ENCODE measurements at places on chromosomes 12 and 14. TPM values are rescaled to one million over a fixed set of nuclear protein-coding genes. Genes with fewer than 3 reads are reported as not detected.

DNA sequence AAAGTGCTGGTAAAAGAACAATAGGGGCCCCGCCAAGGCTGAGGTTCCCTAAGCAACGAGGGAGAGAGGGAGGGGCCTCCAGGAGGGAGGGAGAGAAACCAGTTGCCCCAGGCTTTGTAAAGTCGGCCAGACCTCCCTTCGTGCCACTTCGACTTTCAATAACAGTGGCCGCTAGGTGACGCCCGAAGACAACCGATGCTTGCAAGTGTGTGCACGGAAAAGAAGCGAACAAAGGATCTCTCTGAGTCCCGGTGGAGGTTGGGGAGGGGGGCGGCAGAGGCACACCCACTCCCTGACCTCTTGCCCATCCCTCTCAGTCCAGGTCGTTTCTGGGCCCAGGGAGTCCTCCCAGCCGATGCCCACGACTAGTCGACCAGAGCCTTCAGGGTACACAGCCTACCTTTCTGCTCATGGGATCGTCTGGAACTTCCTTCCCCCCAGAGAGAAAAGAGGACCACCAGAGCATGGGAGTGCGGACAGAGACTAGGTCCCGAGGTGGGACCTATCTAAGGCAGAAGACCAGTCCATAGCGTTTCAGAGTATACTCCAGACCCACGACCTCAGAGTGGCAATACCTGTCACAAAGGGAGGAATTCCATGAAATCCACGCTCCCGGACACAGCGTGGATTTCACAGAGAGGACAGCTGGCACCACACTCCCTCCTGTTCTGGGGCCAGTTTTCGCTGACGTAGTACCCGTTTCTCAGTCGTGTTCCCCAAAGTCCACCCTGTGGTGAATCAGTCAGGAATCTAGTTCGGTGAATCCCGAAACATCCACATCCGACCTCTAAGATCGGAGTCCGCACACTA is 262.7 kb upstream of the ALG10B start:
- H3K4me1 ChIP-seq: no peaks in the 10 kb centered on the region
- no peak overlapping the region for H3K27ac ChIP-seq
- H3K36me3 ChIP-seq: no peaks in the 10 kb centered on the region
- H3K27me3 ChIP-seq: no peaks in the 10 kb centered on the region
- DNase-seq: no peak

DNA sequence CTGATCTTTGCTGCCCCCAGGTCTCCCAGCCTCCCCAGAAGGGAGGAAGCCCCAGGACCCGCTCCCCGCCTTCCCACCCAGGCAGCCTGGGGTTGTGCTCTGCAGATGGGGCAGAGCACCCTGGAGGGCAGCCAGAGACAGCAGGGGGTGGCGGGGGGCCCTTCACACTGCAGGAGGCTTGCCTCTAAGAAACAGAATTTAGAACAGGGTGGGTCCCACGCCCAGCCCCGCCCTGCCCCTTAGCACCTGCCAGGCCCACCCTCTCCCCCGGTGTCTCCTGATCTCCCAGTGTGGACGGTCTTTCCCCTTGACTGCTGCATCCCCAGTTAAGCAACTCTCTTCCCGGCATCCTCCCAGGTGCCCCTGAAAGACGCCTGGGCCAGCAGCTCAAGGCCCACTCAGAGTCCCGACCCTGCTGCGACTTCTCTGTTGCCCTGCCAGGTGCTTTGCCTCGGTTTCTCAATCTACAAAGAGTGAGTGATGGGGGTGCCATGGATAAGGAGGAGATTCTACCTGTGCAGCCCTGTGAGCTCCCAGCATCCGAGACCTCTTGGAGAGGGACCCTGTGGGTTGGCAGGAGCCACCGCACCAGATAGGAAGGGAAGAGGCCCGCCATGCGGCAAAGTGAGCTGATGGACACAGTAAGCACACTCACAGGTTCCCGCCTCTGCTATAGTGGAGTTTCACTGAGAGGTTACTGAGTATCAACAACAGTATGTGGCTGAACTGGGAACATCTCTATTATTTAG is 327.1 kb upstream of the FKBP4 start:
- no peak overlapping the region for H3K27ac ChIP-seq
- no peak for DNase-seq
- H3K4me3 ChIP-seq: no peak overlapping the region
- no peaks in the 10 kb centered on the region for H3K4me1 ChIP-seq
- no peaks in the 10 kb centered on the region for H3K36me3 ChIP-seq
- H3K27me3 ChIP-seq: peaks cover 5% of the 10 kb centered on the region

GRCh38 chr14:61145903-61146481 is 135.1 kb downstream of the TMEM30B start:
- H3K27ac ChIP-seq: no peak overlapping the region
- no peaks in the 10 kb centered on the region for H3K4me1 ChIP-seq
- H3K36me3 ChIP-seq: peaks cover 9% of the 10 kb centered on the region
- no peak overlapping the region for H3K4me3 ChIP-seq

GRCh38 chr12:112353393-112353792 is 28.8 kb downstream of the HECTD4 start:
- H3K4me1 ChIP-seq: peaks cover 5% of the 10 kb centered on the region
- no peaks in the 10 kb centered on the region for H3K36me3 ChIP-seq
- no peaks in the 10 kb centered on the region for H3K27me3 ChIP-seq

GRCh38 chr14:67940486-67941455 is 121.2 kb downstream of the RAD51B start:
- no peaks in the 10 kb centered on the region for H3K36me3 ChIP-seq
- no peak overlapping the region for H3K4me3 ChIP-seq
- peaks cover 5% of the 10 kb centered on the region for H3K27me3 ChIP-seq

DNA sequence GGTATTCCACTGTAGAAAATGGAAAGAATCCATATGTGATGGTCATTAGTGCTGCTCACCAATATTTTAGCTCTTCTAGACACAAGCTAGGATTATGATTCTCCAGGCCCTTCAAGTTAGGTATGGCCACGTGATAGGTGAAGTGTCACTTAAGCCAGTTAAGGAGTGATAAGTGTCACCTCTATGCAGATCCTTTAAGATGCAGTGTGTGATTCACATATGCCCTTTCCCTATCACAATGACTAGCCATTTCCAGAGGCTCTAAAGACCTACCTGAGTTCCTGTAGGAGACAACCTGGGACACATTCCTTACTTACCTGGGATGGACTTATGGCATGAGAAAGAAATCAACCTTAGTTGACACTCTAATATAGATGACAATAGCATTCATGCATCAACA is 343.2 kb downstream of the NELL2 start:
- no peaks in the 10 kb centered on the region for H3K27me3 ChIP-seq
- no peak overlapping the region for H3K27ac ChIP-seq
- DNase-seq: no peak
- H3K4me1 ChIP-seq: no peaks in the 10 kb centered on the region

- H3K36me3 ChIP-seq: no peaks in the 10 kb centered on the region
- no peaks in the 10 kb centered on the region for H3K4me1 ChIP-seq
- H3K4me3 ChIP-seq: no peak overlapping the region
- peaks cover 2% of the 10 kb centered on the region for H3K27me3 ChIP-seq
- H3K27ac ChIP-seq: no peak overlapping the region
Observed at GRCh38 chr14:59013672-59014298, 174.7 kb upstream of the DAAM1 start.

- DNase-seq: no peak
- H3K4me1 ChIP-seq: no peaks in the 10 kb centered on the region
- H3K4me3 ChIP-seq: no peak overlapping the region
- H3K27ac ChIP-seq: no peak overlapping the region
Observed at GRCh38 chr12:44500423-44500822, 375.7 kb downstream of the NELL2 start.

GRCh38 chr14:66359500-66359899 is 126.7 kb upstream of the CCDC196 start:
- H3K27me3 ChIP-seq: peaks cover 21% of the 10 kb centered on the region
- H3K4me1 ChIP-seq: no peaks in the 10 kb centered on the region
- no peak overlapping the region for H3K27ac ChIP-seq
- no peaks in the 10 kb centered on the region for H3K36me3 ChIP-seq
- H3K4me3 ChIP-seq: no peak overlapping the region
- no peak for DNase-seq

DNA sequence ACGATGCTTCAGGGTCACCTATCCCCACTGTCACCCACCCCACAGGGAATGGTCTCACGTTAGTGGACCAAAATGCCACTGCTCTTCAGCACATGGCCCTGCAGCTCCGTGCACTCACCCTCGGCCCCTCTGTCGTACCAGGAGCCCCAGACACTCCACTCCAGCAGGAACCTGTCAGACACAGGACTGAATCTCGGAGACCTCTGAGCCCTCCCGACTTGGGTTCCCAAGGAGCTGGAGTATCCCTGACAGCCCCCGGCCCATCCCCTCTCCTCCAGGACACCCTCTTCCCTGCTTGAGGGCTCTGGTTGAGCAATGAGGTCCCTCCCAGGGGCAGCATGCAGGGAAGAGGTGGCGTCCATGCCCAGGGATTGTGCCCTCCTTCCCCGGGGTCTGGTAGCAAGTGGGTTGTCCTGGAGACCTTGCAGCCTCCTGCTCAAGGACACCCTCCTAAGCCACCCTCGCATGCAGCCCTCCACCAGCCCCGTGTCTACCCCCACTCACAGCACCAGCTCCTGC is 20.4 kb upstream of the LRTM2 start:
- DNase-seq: no peak
- H3K27me3 ChIP-seq: no peaks in the 10 kb centered on the region
- no peak overlapping the region for H3K4me3 ChIP-seq
- no peak overlapping the region for H3K27ac ChIP-seq
- H3K36me3 ChIP-seq: no peaks in the 10 kb centered on the region

GRCh38 chr14:38731962-38732361 is 371.1 kb downstream of the SEC23A start:
- DNase-seq: no peak
- H3K4me1 ChIP-seq: no peaks in the 10 kb centered on the region
- H3K27me3 ChIP-seq: no peaks in the 10 kb centered on the region
- H3K36me3 ChIP-seq: no peaks in the 10 kb centered on the region
- H3K27ac ChIP-seq: no peak overlapping the region

DNA sequence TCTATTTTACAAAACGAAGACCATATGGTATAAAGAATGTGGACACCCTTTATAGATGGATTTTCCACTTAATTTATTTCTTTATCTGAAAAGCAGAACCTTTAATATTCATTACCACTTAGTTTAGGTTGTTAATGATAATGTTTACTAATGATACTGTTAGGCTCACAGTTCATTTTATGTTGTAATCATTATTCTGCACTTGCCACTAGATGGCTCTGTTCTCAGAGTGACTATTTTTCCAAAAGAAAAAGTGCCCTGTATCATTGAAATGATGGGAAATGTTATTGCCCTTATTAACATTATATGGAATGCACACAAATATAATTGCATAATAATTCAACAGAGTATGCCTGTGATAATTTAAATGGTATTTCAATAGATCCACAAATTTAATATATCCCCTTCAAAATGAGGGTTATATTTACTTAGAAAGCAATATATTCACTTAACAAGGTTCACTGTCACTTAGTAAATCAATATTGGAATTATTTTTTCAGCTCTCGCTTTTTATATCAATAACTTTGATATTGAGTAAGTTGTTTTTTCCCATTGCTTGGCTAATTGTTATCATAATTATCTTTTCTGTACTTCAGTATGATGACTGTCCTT is 95.7 kb downstream of the PDE3A start:
- H3K27ac ChIP-seq: no peak overlapping the region
- H3K4me1 ChIP-seq: no peaks in the 10 kb centered on the region
- H3K36me3 ChIP-seq: no peaks in the 10 kb centered on the region
- no peaks in the 10 kb centered on the region for H3K27me3 ChIP-seq

DNA sequence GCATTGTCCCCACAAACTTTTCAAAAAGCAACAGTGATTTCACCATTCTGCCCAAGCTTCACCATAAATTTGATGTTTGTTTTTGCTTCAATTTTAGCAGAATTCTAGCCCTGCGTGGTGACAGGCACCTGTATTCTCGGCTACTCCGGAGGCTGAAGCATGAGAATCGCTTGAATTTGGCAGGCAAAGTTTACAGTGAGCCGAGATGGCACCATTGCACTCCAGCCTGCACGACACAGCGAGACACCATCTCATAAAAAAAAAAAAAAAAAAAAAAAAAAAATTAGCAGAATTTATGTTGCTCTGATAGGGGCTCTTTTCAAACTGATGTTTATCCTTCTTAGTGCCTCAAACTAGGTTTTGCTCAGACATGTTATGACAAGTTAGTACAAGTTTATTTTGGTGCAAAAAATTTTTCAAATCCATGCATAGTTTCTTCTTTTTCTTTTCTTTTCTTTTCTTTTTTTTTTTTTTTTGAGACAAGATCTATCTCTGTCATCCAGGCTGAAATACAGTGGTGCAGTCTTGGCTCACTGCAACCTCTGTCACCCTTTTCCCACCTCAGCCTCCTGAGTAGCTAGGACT is 24.3 kb downstream of the RASSF3 start:
- no peak overlapping the region for H3K4me3 ChIP-seq
- H3K4me1 ChIP-seq: peaks cover 34% of the 10 kb centered on the region
- no peaks in the 10 kb centered on the region for H3K27me3 ChIP-seq

- H3K27ac ChIP-seq: peak overlapping the region; percentile 36
- no peaks in the 10 kb centered on the region for H3K27me3 ChIP-seq
Observed at GRCh38 chr12:56267443-56268071, 815 bp downstream of the COQ10A start.

Gene DPF3
- total RNA-seq: 0.66 TPM

Gene SPTB
- 0.05 TPM for total RNA-seq

Gene ANKS1B
- 0.76 TPM for total RNA-seq

Gene TPPP2
- not detected for total RNA-seq

Gene CPNE6
- total RNA-seq: not detected

Gene KRT85
- not detected for total RNA-seq

Gene PRB2
- total RNA-seq: not detected

Gene NTF3
- total RNA-seq: not detected

Gene MANSC4
- not detected for total RNA-seq
